ENCODE measurements at places on chromosomes 5 and 9.

DNA sequence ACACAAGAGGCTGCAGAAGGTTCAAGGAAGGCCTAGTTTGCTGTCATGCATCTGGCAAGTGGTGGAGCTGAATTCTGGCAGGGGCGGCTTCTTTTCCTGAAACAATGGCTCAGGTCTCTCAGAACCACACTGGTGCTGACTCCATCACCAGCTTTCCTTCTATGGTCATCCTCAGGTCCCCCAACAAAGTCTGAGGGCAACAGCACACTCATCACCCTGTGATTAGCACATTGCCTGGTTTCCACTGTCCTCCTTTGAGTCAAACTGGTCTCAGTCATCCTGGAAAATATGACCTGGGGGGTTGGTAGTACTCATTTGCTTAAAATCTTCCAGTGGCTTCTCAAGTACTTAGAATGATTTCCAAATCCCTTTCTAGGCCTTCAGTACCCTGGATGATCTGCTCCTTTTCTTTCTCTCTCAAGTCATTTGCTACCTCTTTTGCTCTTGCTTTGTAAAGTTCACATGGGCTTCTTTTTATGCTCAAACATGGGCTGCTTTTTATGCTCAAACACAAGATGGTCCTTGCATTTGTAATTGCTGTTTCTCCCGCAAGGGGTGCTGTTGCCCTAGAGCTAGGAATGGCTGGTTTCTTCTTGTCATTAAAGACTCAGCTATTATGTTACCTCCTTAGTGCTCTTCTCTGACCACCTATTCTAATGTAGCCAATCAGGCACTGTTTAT lies 144.9 kb downstream of the ALDH1A1 start:
- DNase-seq = peak; percentile 20

- no peak for DNase-seq
These were observed 535.0 kb upstream of the MEF2C start for GRCh38 chr5:89417990-89418389.

DNA sequence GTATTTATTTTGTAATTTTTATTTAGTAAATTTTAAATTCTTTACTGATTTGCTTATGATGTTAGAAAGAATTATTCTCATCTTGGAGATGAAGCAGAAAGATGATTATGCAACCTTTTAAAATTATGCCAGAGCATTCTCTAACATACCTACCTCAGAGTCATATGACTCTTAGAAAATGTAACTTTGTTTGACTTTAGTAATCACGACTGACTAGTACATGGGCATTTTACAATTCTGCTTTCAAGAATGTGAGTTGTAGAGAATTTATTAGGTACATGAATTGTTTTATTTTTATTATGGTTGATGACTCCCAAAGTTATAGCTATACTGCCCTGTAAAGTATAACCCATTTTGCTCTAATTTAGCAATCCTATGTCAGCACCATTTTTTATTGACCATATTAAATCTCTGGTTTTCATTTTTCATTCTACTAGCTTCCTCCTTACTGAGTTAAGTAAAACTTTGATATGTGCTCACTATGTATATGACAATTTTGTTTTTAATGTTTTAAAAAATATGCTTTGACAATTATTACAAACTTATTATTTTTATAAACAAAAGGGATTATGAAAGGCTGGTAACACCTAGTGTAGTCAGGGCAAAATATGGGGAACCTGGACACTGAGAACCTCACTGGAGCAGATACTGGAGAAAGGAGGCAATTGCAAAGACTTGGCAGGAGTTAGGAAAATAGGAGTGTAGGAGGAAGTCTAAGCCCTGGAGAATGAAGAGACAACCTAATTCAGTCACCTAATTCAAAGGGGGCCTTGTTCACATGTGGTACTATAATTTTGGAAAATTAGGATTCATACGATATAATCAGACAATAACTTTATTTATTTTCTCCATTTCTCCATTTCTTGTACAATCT lies 249.7 kb upstream of the DAB2 start:
- DNase-seq = no peak

DNA sequence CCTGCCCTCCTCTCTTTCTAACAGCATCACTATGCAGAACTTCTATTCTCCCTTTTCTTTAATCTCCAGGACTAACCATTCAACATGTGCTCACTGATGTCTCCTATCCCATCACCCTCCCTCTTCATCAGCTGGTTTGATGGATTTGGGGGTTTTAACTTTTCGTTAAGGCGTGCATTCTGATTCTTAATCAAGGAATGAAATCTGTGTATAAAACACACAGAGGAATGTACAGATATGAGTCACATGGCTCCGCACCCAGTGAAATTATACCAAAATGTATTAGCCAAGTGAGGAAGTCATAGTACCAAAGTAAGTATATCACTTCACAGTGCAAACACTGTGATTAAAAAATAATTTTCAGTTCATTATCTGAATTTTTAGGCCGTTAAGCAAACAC lies 35.2 kb downstream of the MARCHF11 start:
- DNase-seq = no peak

- DNase-seq = no peak
These were observed 38.7 kb downstream of the BASP1 start for GRCh38 chr5:17256171-17256570.

DNA sequence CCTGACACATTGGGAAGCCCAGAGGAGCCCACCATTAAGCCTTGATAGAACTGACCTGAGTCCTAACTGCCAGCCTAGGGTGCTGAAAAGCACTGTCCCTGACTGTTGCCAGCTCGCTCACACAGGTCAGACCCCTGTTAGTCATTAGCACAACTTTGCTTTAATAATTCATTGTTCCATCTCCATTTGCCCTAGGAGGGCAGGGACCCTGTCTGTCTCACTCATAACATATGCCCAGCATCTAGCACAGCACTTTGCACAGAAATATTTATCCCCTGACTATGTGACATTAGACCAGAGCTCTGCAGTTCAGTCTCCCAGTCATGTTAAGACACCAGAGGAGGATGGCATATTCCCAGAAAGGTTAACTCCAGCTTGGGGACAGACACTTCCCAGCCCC lies 61.8 kb upstream of the STXBP1 start:
- DNase-seq = no peak

- DNase-seq = no peak
These were observed 189.9 kb downstream of the ADCY2 start for GRCh38 chr5:7585807-7586206.
